ENCODE measurements at places on chromosomes 11 and 22.

DNA sequence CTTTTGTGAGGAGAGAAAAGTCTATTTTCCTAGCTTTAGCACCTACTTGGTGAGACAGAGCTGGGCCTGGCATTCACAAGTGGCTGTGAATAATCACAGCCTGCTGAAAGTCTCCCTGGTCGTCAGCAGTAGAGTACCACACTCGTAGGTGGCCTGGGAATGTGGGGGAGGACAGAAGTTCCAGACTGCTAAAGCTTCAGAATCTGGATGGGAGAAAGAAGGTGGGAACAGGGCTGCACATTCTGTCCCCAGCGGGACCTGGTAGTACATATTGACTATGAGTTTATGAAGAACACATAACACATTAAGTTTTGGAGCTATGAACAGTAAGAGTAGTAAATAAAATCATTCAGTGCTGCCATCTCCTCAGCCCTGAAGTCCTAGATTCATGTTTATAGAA, 19.0 kb upstream of the LIMK2 start:
- DNase-seq: no peak

DNA sequence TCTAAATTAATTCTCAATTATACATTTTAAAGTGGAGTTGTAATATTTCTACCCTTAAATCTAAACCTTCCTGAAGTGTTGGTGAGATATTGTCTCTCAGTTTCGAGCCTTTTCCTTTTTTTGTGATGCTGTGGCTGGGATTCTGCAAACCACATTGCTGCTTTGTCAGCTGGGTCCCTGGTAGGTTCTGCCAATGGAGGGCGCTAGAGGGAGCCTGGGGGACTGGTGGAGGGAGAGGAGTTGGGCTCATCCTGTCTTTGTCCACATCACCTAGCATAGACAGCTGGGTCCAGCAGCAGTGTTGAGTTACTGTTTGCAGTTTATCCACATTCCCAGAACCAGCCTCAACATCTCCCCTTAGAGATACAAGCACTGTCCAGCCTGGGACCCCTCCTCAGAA, 41.0 kb downstream of the TRAF6 start:
- DNase-seq: no peak

DNA sequence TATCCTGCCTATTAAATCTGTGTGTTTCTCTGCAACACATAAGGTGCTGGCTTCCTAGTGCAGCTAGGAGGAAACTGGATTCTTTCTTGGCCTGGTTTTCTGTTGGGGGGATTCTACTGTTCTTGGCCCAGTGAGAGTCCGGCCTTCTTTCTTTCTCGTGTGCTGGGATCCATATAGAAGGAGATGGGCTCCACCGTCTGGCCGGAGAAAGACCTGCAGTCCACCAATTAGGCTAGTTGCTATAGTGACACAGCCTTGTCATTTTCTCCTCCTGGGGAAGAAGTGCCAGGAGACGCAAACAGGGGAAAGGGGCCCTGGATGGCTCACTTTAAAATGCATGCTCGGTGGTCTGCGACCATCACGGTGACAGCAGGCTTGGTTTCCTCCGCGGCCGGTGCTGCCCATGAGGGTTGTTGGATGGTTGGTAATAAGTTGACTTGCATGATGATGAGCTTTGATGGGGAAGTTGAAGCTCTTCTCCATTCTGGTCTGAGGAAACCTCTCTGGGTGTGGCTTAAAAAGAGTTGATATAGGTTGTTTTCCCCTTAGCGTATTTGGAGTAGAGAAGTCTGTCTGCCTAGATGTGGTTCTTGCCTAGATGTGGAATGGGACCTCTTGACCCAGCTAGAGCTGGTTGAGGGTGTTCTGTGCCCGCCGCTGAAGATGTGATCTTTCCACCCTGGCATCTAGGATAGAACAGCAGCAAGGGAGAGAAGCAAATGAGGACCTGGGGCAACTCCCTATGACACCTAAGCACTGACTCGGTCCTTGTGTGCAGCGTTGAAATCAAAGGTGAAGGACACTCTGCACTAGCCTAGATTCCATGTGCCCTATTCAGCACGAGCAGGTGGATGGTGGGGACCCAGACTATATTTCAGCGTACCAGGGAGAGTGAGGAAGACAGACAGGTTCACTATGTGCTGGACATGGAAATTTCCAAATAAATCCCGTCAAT, 1335.0 kb downstream of the BRD1 start:
- DNase-seq: no peak

DNA sequence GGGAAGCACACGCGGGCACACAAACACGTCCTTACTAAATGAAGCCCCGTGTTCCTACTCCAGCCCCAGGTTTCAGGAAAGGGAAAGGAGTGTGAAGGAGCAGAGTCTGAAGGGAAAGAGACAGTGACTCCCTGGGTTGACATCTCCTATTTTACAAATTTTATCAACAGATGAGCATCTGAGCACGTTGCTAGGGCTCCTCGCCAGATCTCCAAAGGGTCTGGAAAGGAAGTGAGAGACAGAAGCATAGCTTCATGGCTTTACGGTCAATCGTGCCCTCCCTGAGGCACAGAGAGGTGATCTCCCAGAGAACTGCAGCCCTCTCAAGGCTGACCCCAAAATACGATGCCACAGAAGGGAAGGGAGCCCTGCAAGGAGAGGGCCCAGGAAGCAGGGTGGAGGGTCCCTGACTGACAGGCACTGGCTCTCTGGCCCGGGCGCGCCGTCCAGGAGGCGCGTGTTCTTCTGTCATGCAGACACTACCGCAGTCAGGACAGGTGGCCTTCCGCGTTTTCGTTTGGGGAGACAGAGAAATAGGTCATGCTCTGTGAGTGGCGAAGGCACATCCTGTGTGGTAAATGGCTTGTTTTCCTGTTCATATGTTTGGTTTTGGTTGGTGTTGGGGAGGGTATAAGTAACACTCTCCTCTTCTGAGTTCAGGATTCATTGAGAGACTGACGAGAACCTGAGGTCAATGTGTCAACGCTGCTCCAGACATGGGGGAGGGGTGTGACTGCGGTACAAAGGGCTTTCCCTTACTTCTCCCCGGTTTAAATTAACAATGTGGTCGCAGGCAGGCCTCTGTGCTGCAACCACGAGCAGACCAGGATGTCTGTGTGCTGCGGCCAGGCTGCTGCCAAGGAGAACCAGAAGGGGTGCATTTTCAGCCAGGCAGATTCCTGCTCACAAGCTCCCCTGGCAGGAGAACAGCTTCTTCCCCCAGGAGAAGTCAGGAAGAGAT, 813.3 kb downstream of the OPCML start:
- DNase-seq: no peak

DNA sequence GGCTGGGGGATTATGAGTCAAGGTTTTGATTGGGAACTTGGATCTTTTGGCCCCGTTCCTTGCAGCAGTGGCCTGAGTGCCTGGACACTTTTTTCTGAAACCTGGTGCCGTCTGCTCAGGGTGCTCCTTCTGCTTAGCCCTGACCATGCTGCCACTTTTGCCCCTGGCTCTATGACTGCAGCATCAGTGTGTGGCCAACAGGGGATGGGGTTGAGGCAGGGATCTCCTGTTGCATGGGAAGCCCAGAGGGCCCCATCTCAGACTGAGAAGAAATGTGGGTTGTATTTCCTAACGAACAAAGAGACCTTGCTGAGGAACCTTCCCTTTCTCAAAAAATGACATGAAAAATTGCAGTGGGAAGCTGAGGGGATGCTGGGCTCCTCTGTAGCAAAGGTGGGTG, 18.7 kb downstream of the POU2F3 start:
- no peak for DNase-seq

- no peak for DNase-seq
Measured at GRCh38 chr22:48981371-48982061, 846.2 kb downstream of the BRD1 start.

DNA sequence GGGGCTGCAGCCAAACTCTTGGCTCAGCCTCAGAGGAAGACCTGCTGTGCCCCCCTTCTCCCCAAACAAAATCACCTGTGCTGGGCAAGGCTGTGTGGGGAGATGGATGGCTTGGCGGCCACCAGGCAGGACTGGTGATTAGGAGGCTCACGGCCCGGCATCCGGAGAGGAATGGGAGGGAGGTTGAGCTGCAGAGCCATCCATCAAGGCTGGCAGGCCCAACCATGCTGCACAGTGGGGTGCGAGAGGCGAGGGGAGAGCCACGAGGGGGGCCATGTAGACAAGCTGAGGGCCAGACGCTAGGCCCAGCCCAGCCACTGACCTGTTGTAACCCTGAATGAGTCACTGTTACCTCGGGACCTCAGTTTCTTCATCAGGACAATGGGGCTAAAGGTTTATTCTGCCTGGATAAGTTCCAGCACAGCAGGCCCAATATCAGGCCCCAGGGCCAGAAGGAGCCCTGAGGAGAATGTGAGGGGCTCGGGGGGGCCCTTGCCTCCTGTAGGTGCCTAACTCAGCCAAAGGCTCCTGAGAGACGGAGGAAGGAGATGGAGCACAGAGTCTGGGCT, 18.2 kb downstream of the PDE2A start:
- no peak for DNase-seq

DNA sequence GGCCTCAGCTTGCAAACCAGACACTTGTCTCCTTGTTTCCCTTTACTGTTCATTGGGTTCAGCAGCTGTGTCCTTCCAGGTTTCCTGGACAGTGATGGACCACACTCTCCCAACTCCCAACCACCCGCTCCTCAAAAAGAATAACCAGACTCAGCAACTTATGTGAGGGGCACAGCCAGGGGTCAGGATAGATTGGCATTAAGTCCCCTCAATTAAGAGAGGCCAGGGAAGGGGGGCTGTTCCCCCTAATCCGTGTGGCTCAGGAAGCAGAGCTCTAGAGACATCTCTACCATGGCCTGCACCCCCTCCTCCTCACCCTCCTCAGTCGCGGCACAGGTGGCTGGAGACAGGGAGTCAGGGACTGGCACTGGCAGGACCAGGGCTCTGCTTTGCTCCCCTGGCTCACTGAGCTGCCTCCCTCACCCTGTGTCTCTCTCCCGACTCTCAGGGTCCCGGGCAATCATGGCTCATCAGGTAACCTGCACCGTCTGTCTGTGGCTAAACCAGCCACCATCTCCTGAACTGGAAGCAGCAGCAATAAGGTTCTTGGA, 111.7 kb downstream of the ZNF280B start:
- DNase-seq: no peak

DNA sequence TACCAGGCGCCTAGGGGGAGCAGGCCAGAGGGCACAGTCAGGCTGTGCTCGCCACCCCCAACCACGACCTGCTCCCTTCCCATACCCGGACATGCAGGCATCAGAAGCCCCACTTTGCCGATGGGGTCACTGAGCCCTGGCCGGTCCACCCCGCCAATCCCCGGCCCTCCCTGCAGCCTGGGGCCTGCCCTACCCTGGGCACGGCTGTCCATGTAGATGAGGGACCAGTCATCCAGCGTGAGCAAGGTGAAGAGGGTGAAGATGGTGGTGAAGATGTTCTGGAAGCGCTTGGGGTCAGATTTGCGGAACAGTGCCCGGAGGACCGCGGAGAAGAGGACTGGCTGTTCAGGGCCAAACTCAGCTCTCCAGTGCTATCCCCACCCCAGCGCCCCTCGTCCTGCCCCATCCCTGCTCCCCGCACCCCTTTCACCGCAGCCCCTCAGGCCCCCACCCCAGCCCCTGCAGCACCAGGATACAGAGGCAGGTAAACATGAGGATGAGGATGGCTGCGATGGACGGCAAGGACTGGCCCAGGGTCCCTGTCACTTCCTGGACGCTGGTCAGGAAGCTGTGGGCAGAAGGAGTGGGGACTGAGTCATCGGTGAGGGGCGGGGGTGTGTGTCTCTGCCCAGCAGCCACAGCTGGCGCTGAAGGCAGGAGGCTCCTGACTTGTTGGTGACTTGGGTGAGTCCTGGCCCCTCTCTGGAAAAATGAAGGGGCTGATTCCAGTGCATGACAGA, 5.5 kb downstream of the CATSPER1 start:
- no peak for DNase-seq

DNA sequence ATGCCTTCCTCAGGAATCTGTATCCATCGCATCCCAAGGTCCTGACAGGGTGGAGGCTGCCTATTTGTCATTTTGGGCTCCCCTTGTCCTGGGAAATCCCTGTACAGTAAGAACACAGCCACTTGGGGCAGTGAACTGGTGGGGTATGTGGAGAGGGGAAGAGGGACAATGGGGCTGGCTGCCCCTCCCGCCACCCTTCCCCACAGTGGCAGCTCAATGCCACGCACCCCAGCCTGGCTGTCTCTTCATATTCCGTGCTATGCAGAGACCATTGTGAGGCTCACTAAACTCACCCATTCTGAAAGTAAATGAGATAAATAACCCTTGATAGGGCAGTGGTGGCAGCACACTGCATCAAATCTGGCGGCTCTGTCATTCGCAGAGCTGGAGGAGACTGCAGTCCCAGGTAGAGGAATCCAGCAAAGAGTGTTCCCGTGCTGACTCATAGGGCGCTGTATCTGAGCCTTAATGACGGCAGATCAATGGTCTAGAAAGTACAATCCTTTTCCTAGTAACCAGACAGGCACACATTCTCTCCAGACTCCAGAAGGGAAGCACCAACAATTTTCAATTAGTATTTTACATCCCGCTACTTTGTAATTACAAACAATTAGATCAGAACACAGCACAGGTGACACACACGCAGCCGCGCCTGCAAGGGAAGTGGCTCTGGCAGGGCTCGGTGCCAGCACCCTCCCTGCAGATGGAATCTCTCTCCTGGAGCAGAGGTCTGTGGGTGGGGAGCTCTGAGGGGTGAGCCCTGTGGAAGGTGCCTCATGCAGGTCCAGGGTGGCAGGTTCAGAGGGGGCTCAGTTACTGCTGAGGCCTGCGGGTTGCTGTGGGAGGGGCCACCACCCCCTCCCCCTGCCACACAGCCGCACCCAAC, 167.9 kb upstream of the B3GAT1 start:
- no peak for DNase-seq

- no peak for DNase-seq
Measured at GRCh38 chr11:46694072-46694471, 6.3 kb downstream of the ARHGAP1 start.

DNA sequence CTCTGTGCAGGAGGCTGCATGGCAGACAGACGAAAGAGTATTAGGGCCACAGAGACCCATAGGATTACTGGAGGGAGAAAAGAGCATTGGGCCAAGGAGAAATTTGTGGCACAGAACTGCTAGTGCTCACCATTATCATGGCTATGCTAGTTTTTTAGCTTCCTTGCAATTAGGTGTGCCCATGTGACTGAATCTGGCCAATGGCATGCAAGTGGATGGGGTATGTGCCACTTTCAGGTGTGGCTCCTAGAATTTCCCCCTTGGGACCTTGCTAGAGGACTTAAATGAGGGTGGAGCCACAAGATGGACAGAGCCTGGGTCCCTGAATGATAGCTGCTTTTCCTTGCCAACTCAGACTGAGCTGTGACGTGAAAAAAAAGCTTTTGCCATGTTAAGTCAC, 73.9 kb upstream of the TENM4 start:
- no peak for DNase-seq

DNA sequence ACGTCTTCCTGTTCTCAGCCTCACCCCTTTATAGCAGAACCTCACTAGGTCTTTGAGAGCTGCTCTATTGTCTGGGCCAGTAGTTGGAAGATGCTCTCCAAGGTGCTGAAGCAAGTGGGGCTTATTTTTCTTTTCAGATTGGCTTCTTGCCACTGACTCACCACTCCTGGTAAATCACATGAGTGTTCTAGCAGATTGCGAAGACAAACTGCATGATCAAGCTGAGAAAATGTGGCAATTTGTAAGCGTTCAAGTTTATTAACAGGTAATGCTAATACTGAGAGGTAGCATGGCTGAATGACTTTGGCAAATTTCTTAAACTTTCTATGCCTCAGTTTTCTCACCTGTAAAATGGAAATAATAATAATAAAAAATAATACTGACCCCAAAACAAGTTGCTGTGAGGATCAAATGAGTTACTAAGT, 59.2 kb downstream of the CACNG2 start:
- DNase-seq: no peak

GRCh38 chr11:47631473-47631872, 10.9 kb downstream of the MTCH2 start:
- DNase-seq: no peak

Measured in activated T-cell treated with anti-CD3 and anti-CD28 coated beads for 4 hours (primary cell).